ENCODE measurements at places on chromosomes 4 and X.
A peak's percentile ranks its signal among the peaks of the same experiment; 100 is the strongest.

- DNase-seq, result no peak
Observed at GRCh38 chrX:9805956-9806355, 19.7 kb downstream of the SHROOM2 start.

- DNase-seq, result no peak
Observed at GRCh38 chr4:100278567-100278966, 88.3 kb upstream of the DDIT4L start.

DNA sequence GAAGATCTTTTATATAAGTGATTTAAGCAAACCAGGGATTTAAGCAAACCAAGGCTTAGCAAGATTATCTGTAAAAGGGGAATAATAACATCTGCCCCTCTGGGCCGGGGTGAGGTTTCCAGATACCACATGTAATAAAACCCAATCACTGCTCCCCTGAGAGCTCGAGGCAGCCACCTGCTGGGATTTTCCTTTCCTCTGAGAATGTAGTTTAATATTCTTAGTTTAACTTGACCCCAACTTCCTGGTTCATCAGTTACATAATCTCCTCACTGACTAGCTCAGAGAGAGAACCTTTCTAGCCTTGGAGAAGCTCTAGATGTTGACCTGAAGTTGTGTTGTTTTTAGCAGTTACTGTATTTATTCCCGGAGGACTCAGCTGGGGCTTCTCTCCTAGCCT is 322.4 kb downstream of the ARHGAP10 start:
- DNase-seq, result no peak

- DNase-seq, result no peak
Observed at GRCh38 chr4:181650033-181650825, 593.0 kb upstream of the TENM3 start.

DNA sequence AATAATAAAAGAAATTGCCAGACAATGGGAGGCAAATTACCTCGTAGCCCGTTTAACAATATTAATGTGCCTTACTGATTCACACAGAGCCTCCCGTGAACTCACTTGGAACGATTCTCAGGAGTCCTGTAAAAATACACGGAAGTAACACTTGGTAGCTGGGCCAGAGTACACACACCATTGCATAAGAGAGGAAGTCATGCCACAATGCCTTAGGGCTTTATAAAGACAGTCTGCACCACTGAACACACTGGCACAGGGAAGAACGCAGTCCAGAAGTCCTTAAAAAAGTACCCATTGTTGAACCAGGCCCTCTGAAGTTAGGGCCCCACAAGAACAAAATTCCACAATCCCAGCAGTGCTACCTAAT is 15.1 kb downstream of the SLC2A9 start:
- DNase-seq, result no peak

GRCh38 chr4:150256841-150257730 is 178.8 kb downstream of the DCLK2 start:
- no peak for DNase-seq

DNA sequence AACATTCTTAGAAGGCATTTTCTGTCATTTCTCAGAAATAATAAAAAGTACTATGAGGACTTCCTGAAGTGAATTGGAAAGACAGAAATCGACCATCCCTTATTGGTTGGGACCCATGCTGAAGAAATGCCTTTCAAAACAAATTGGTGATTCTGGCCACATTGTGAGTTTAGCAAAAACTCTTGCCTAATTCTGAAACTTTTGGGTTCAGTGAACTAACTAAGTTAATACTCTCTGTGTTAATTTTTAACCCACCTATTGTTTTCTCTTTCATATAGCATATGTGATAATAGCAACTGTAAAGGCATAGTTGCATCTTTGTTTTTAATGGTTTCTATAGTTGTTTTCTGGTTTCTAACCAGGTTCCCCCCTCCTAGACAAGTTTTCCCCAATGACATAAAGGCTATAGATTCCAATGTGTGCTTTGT is 129.3 kb upstream of the FAT1 start:
- DNase-seq, result no peak

DNA sequence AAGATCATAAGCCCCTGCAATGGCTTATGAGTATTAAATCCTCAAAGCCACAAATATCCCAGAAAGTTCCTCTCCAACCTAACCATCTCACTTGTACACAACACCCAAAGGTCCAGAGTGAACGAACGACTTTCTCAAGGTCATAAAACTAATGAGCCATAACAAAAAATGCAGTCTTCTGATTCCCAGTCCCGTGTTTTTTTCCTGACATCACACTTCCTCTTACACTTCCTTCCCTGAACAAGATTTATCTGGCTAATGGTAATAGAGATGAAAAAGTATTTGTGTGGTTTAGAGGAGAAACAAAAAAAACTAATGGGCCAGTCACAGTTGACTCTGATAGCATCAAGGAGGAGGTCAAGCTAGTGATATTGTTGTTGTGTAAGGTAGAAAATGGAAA is 99.5 kb upstream of the KLHL13 start:
- DNase-seq, result no peak

DNA sequence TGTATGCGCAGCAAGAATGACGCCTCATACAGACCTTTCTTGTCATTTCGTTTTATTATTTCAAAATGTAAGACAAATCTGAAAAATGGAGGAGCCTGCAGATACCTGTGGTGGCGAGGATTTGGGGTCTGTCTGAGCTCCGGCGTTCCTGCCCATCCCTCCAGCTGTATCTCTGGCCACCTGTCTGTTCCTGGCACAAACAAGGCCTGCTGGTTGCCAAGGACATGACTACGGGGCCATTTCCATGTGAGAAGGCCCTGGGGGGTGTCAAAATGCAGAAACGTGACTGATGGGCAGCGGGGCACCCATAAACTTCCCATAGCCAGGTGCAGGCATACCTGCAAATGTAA is 591 bp upstream of the TSPAN7 start:
- no peak for DNase-seq

GRCh38 chr4:175459571-175459970 is 352.5 kb downstream of the GPM6A start:
- DNase-seq, result no peak

- no peak for DNase-seq
Observed at GRCh38 chr4:11623726-11624037, 195.0 kb upstream of the HS3ST1 start.

DNA sequence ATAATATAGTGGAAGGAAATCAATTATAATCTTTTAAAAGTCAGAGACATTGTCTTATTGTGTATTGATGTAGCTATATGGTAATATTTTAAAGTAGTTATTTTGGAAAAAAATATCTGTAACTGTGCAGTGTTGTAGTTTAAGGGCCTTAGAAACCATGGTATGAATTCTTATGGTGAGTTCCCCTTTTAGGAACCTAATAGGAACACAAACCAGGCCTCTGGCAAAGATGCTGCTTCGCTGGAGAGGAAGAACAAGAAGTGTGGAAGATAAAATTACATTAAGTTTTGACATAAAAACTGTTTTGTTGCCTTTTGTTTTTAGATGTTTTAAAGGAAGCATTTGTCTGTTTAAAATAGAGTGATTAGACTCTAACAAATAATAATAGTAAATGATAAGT is 10.9 kb upstream of the TMPRSS11D start:
- no peak for DNase-seq

- DNase-seq, result no peak
Observed at GRCh38 chr4:174496631-174497432, 25.5 kb downstream of the HPGD start.

DNA sequence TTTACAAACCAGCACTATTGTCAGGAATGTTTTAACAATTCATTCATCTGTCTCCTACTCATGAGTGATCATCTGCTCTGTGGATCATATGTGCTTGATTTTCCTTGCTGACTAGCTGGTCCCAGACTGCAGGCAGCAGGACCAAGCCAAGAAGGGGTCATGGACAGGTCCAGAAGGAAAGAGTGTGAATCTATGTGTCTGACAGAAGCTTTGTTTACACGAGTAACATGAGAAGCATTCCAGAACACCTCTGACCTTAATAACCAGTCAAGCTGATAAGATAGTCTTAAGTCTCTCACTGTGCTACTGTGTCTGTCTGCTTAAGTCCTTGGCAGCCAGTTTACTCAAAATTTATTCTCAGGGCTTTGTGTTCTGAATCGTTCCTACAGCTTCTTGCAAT is 39.0 kb downstream of the GUCY1A1 start:
- no peak for DNase-seq

DNA sequence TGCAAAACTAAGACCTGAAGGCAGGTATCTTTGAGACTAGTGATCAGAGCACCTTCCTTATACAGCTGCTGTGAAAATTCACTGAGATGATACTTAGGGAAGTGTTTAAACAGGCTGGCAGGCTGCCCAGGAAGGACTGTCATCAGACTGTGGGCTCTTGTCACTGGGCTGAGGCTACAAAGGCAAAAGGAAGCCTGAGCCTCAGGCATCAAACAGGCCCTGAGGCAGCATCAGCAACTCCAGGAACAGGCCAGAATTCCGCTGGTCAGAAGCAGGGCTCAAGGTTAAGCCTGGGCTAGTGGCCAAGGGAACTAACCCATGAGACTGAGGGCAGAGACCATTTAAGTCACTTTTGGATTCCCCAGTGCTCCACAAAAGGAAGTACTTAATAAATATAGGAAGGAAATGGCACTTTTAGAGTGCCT is 12.8 kb downstream of the PJA1 start:
- DNase-seq, result no peak

DNA sequence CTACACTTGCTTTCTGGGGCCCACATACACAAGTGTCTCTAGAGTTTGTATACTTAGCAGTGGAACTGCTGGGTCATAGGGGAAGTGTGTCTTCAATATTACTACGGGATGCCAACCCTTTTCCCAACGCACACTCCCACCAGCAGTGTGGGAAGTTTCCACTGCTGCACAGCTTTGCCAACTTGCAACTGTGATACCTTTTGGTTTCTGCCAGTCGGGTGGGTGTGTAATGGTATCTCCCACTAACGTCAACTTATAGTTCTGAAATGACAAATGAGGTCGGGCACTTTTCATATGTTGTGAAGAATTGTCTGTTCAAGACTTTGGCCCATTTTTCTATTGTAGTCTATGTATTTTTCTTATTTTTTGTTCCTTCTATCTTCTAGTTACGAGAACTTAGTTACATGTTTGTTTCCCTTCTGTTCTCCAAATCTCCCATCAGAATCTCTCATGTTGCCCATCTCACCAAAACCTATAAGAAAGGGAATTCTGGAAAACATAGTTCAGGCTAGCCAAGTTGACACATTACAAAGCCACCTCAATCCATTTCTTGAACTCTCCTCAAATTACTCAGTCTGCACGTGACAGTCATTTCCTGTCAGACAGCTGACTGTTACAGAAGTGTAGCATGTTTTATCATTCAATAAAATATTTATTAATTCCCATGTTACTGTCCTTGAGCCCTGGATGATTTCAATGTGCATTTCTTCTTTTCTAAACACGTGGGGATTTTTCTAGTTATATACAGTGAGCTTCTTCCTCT is 30.7 kb downstream of the PNMA6E start:
- DNase-seq, result no peak

DNA sequence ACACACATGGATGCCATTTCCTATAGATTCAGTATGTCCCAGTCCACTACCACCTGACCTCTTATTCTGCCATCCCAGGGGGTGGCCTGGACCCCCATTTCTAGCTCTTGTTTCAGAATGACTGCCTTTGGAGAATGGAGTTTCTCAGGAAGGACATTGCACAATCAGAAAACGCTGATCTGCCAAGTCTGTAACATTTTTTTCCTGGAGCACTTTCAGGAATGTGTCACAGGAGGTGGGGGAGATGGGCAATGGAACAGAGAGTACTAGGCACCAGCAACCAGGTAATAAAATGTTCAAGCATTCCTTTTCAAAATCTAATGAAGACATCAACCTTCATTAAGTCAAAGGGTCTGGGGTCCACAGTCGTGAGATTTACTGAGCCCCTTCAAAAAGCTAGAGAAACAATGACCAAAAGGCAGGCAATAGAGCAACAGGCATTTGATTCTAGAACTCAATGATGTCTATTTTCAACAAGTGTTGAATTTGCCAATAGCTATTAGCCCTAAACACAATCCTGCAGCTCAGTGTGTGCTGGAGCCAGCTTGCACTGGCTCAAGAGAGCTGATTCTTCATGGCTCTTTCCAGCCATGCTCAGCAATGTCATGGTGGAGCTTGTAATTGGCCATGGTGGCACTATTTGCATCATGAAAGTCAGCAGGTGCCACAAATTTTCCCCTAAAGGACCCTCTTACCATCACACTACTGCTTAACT is 87.1 kb downstream of the KDR start:
- DNase-seq, result no peak

- peak; percentile 48 for DNase-seq
Observed at GRCh38 chrX:69285881-69286564, 120.8 kb upstream of the PJA1 start.

DNA sequence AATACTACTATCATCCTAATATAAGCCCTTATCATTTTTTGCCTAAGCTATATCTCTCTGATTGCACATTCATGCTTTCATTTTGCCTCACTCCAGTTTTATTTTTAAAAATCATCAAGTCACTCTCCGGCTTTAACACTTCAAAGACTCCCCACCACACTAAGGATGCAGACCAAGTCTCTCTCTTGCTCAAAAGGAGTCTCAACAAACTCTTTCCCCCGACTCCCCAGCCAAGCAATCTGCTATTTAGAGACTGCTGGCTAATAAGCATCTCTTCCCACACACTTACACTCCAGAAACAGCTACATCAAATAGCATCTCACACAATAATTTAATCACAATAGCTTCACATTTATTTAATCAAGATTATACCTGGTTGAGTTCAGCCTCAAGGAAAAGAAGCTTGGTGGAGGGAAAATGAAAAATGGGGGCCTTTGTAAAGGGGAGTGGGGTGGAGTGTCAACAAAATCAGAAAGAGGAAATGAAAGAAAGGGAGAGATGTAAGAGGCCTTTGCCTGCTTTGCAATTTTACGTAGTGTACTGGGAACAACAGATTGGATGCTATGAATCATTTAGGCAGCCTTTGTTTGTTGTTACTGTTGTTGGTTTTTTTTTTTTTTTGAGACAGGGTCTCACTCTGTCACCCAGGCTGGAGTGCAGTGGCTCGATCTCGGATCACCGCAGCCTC is 104.1 kb upstream of the MCF2 start:
- DNase-seq, result no peak

DNA sequence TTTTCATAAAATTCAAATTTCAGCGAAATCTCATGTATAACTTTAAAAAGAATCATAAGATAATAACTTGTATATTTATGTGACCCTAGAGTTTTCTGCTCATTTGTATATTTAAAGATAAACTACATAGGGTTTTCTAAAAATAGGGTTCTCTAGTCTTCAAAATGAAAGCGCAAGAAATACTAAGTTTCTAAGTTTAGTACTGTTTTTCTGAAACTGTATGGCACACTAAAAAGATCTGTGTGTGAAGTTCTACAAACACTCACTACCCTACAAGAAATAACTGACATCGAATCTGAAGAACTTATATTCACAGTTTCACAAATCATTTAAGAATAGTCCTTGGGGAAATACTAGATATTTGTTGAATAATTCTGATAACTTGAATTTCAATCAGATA is 38.7 kb upstream of the NDST4 start:
- no peak for DNase-seq

GRCh38 chr4:21680326-21680898 is 268.2 kb downstream of the KCNIP4 start:
- no peak for DNase-seq

GRCh38 chr4:99404595-99405287 is 30.4 kb downstream of the ADH7 start:
- no peak for DNase-seq

GRCh38 chr4:129138810-129139496 is 43.0 kb downstream of the C4orf33 start:
- DNase-seq, result no peak
